ENCODE measurements at places on chromosomes 7 and 10.

GRCh38 chr10:54139819-54140428, 661.1 kb downstream of the PCDH15 start:
- no peak for DNase-seq

DNA sequence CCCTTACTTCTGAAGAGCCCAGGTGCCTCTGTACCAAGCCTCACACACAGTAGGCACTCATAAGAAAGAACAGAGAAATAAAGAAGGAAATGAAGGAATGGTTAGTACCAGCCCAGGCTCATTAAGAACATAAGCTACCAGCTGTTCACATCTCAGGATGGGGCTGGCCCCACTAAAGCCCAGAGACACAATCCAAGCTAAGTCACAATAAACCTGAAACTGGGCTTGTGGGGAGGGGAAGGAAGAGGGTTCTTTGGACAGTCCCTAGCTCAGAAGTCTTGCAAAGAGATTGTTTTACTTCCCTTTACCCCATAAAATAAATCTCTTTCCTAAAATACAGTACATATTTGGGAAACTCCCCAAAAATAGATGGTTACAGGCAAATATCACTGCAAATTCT, 24.3 kb downstream of the FBXW4 start:
- no peak for DNase-seq

- no peak for DNase-seq
These were observed 37.7 kb downstream of the RBAK start for GRCh38 chr7:5083311-5083711.

DNA sequence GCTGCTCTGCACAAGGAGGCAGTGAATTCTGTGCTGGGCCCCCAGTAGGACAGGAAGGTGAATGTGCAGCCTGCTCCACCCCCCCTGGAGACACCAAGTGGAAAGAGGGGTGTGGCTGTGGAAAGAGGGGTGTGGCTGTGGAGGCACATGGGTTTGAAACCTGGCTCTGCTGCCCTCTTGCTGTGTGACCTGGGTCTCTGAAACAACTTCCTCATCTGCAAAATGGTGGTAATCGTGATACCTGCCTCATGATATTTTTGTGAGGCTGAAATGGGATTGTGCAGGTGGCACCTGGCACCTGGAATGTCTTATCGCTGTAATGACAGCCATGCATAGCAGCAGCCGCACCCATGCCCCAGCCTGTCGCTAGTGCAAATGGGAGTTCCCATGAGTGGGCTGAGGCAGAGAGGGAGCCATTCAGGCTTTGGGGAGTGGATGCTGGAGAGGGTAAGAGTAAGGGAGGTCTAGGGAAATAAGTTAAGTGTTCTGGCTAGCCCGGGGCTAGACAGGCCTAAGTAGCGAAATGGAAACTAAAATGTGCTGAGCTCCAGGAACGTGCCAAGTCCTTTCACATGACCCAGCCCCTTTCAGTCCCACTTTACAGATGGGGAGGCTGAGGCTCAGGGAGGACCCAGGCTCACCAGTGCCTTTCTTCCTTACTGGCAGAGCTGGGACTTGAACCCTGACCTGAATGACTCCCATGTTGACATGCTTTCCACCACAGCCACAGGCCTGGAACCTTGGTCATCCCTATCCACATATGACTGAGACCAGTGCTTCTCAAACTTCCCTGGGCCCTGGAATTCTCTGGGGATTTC, 35.0 kb downstream of the C10orf105 start:
- no peak for DNase-seq

DNA sequence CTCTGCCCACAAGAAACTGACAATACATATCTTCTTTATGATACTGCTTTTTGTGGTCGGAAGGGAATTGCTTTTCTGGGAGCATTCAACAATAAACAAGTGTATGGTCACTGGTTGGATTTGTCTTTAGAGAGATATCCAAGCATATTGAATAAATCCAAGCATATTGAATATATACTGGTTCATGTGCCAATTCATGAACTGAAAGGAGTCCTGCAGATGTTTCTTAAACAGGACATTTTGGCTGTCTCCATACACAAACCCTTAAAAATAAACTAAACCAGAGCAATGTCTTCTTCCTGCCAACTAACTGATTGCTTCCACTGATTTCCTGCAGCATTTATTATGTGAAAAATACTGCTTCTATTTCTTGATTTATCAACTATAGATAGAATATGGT, 173.9 kb downstream of the FOXP2 start:
- no peak for DNase-seq

DNA sequence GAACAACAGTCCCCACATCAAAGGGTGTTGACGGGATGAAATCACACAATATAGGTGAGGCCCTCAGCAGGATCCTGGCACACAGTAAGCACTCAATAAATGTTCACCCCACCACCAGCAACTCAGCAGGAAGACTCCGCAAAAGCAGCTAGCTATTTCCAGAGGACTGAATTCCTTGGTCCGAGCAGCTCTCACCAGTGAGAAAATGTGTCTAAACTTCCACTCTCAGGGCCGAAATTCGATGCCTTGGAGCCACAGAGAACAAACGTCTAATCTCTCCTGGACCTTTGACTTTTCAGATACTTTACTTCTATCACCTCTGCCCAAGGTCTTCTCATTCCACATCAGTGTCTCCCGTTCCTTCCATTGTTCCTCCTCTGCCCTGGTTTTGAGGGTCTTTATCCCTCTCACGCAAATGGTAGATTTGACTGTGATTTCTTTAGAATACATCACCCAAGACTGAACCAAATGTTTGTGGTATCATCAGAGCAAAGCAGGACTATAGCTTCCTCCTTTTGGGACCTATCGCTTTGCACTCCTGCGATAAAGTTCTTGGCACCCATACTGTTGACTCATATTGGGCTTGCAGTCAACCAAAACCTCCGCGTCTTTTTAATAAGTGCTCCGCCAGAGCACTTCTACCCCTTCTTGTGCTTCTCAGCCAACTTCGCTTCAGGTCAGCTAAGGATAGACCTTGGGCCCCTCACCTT, 903 bp upstream of the NT5C2 start:
- DNase-seq, result peak; percentile 89

- DNase-seq, result no peak
These were observed 17.6 kb downstream of the SFTPA2 start for GRCh38 chr10:79542626-79543025.

Data from fibroblast of lung (primary cell).